Hematopoietic multipotent progenitor cell treated with erythropoietin and hydrocortisone succinate and interleukin-3 and kit ligand, for 15 days (in vitro differentiated cells): ENCODE measurements at places on chromosomes 4 and X.
A peak's percentile ranks its signal among the peaks of the same experiment; 100 is the strongest.

- DNase-seq = no peak
These were observed 12.7 kb downstream of the GAB3 start for GRCh38 chrX:154738011-154738738.

DNA sequence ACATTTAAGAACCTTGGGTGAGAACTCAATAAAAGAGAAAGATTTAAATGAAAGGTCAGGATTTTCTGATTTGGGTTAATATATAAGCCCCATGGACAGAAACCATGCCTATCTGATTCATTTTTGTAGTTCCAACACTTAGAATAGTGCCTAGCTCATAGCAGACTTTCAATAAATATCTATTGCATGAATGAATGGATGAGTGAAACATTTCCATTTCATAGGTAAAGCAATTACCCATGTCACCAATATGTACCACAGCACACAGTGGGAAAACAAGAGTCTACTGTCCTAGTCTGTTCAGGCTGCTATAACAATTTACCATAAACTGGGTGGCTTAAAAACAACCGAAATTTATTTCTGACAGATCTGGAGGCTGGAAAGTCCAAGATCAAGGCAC, 63.9 kb upstream of the PTPN13 start:
- no peak for DNase-seq

DNA sequence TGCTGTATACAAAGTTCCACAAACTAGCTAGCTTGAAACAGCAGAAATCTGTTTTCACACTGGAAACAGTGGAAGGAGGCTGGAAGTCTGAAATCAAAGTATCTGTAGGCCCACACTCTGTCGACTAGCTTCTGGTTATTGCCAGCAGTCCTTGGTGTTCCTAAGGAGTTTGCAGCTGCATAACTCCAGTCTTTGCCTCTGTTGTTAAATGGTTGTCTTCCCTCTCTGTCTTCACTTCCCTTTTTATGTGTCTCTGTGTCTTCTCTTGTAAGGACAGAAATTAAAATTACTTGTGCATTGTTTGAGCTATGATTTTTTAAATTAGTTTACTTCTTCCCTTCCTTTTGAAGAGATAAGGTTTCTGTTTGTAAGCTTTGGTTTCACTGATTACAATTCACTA, 8.2 kb downstream of the MTHFD2L start:
- DNase-seq = no peak

- no peak for DNase-seq
These were observed 42.3 kb downstream of the RFC1 start for GRCh38 chr4:39323821-39324220.

DNA sequence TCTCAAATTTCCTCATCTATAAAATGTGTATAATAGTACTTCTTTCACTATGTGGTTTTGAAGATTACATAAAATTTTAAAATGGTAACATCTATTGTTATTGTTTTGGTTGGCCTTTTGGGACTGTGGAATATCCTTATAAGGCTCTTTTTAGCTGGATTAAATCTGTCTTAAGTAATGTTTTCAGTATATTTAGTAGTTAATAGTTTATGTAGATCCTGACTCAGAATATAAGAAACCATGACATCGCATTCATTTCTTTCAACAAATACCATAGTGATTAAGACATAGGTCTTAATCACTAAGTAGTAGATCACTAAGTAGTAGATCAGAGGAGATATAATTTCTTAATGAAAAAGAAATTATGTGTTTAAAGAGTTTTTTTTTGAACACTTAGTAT, 48.5 kb downstream of the MRPL1 start:
- no peak for DNase-seq

GRCh38 chr4:69088473-69088872, 7.8 kb upstream of the UGT2B7 start:
- no peak for DNase-seq

- DNase-seq = no peak
These were observed 373.2 kb downstream of the BCOR start for GRCh38 chrX:39724544-39724943.

DNA sequence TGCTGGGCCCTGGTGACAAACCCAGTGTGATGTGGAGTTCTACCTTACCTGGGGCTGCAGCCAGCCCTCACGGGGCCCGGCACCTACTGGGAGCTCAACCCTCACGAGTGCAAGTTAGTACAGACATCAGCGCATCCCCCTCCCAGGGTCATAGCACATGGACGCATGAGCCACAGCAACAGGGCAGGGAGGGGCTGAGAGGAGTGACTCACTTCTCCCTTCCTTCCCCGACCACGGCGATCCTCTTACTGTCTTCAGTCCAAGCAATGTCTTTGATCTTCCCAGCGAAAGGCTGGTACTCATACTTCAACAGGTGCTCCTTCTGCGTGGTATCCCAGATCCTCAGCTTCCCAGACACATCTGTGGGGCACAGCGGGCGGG, 17.8 kb downstream of the WDR1 start:
- DNase-seq = no peak

DNA sequence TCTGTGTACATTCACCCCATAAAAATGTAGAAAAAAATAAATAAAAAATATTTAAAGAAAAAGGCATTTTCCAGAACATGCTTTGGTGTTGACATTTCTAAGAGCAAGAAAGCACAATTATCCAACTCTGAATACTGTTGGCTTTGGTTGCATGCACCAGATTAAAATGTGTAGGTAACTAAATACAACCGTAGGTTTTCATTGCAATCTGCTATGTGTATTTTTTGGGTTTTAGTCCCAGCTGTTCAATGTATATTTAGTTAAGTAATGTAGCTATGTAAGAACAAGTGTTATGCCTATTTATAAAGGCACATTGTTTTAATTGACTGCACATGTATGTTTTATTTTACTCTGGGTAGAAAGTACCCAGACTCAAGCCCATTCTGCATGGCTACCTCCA, 108.1 kb upstream of the PAQR3 start:
- no peak for DNase-seq

DNA sequence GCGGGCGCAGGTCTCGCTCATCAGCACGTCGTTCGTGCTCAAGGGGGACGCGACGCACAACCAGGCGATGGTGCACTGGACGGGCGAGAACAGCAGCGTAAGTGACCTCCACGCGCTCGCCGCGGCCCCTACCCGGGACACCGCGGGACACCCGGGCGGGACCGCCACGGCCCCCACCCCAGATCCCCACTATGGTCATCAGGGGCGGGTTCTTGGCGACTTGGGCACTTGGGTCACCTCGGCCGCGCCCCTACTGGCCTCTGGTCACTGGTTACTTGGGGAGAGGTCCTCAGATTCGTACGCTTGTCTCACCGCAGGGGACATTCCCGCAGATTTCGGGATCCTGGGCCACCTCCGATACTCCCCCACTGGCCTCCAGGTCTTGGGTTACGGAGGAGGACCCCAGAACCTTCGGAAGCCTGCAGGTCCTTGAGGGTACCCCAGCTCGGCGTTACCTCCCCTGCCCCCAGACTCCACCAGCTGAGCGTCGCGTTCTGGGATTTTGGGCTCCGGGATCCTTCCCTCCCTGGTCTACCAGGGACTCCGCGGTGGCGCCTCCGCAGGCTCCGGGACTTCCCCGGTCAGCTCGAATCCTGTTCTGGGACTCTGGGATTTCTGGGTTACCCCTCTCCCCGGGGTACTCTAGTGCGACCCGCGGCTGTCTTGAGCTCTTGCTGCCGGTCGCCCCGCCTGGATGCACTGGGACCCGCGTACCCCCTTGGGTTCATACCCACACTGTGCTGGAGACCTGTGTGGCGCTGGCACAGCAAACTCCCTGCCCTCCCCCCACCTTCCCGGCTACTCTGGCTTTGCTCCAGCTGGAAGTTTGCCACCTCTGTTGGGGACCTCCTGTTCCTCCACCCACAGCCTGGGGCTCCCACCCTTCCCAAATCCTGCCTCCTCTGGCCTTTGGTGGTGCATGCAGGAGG, 956 bp downstream of the SORCS2 start:
- no peak for DNase-seq

DNA sequence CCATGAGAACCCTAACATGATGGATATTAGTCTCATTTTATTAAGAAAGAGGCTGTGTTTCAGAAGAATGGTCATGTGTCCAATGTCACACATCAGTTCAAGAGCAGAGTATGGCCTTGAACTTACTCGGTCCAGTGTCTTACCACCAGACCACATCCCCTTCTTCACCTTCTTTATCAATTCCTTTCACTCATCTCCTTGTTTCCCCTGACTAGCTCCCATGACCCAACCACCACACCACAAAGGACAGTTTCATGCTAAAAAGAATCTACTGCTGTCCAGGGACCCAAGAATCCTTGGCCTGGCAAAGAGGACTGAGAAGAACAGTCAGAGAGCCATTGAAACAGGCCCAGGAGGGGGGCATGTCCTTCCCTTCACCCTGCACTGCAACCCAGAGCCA, 33.6 kb upstream of the MSN start:
- no peak for DNase-seq

- no peak for DNase-seq
These were observed 148.1 kb upstream of the EOLA2 start for GRCh38 chrX:150086371-150086770.

- no peak for DNase-seq
These were observed 15.9 kb downstream of the ACOT9 start for GRCh38 chrX:23727206-23727605.

DNA sequence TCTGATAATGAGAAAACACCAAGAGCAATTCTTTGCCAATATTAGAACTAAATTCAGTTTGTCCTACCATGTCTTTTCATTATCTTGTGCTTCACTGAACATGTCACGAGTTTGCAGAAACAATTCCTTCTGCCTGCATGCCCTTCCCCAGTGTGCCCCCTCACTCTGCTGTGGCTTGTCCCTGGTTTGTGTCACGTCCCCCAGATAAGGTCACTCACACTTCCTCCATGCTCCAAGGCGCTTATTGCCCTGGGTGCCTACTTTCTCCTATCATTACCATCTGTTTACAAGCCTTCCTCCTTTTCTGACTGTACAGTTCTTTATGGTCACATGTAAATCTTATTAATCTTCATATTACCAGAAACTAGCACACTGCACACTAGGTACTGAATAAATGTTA, 394.1 kb downstream of the KCNIP4 start:
- no peak for DNase-seq

- no peak for DNase-seq
These were observed 298.2 kb upstream of the ARSJ start for GRCh38 chr4:114277690-114278089.

GRCh38 chrX:32483534-32484136, 727.7 kb downstream of the DMD start:
- no peak for DNase-seq

GRCh38 chr4:98284640-98285046, 23.5 kb downstream of the RAP1GDS1 start:
- no peak for DNase-seq

- no peak for DNase-seq
These were observed 99.0 kb downstream of the STIM2 start for GRCh38 chr4:26959654-26960047.

DNA sequence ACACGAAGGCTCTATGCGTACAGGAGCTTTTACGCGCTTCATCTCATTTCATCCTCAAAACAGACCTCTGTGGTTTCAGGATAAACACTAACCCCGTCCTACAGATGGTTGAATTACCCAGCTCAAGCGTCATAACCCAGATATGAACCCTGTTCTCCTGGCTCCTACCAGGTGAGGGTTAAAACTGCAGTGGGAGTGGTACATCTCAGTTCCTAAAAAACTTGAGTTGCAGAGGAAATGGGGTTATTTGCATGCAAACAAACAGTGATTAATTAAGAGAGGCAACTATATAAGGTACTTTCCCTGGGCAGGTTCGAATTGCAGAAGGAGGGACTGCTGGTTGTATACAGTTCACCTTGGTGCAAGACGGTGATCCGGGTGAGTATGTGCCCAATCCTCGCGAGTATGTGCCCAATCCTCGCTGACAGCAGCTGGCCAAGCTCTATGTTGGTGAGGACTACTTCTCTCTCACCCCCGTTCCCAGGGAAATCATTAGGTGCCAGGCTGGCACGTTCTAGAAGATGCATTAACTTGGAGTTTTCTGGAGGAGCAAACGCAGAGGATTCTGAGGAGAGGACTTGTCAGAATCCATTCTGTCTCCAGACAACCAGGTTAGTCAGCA, 72.6 kb downstream of the FHDC1 start:
- no peak for DNase-seq

- no peak for DNase-seq
These were observed 43.0 kb downstream of the C4orf33 start for GRCh38 chr4:129138810-129139496.

DNA sequence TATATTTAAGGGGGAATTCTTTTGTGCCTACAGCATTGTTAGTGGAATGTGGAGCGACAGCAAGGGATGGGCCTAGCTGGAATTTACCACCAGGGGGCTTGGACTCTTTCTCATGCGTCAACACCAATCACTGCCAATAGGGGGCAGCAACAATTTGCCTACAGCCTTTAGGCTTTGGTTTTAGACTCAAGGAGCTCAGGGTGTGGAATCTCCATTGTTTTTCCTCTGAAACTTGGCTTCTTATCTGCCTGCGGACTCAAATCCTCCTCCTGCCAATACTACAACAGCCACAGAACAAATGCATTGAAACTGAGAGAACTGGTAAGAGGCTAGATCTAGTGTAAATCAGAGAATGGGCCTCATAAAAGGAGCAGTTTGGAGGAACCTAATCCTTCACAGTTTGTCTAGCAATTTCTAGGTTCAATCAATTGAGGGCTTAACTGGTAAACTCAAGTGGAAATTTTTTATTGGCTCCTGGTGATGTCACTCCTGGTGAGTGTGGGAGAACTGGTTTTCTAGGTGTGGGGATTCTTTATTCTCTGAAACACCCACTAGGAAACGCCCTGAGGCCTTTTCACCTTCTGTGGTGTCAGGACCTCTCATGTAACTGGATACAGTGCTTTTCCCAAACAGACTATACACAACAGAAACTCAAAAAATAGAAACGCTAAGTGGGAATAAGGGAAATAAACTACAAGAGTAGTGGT, 27.9 kb upstream of the TMSB4X start:
- peak; percentile 73 for DNase-seq

DNA sequence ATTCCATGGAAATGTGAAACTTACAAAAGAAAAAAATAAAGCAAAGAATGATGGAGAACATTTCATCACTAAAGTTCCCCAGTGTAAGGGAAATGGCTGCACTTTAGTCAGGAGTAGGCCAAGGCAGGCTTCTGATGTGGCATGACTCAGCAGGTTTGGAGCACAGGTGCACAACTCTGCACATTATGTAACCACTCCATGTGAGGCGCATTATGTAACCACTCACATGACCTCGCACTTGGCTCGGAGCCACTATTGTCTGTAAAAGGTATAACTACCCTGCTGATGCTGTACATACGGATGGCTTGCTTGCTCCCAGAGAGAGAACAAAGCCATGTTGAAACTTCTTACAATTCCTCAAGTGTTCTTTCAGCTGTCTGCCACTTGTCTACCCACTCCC, 727.6 kb downstream of the TRAM1L1 start:
- DNase-seq = no peak

- DNase-seq = no peak
These were observed 18.5 kb downstream of the TENM3 start for GRCh38 chr4:182261651-182262223.

GRCh38 chrX:153623310-153624029, 23.5 kb upstream of the DUSP9 start:
- DNase-seq = no peak

GRCh38 chr4:180098586-180098985, 2144.6 kb upstream of the TENM3 start:
- no peak for DNase-seq

- no peak for DNase-seq
These were observed 17.3 kb downstream of the TSC22D3 start for GRCh38 chrX:107758231-107758766.

GRCh38 chr4:179503976-179504375, 2061.7 kb upstream of the AGA start:
- no peak for DNase-seq

- peak; percentile 30 for DNase-seq
These were observed 70.5 kb downstream of the SEL1L3 start for GRCh38 chr4:25792200-25792791.
